ENCODE measurements at places on chromosomes 1 and 21.

DNA sequence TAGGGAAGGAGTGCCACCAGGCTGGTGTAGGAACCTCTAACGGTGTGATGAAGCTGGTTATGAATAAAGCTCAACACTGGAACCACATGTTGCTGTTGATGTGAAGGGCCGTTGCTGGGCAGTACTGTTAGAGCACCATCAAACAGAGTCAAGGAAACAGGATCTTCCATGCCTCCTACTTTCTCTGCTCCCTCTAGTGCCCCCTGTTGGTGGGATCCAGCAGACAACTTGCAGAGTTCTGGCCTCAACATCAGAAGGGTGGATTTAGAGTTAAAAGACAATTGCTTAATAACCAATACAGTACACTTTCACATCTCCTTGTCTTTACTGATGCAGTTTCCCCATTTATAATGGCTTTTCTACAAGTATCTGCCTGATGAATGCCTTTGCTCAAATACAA is 336.4 kb downstream of the NTNG1 start:
- DNase-seq, result peak; percentile 9

- DNase-seq, result peak; percentile 89
These were observed 6.0 kb downstream of the DYNLT5 start for GRCh38 chr1:66758241-66758755.

- no peak for DNase-seq
These were observed 212.4 kb downstream of the GPATCH2 start for GRCh38 chr1:217418269-217419193.

DNA sequence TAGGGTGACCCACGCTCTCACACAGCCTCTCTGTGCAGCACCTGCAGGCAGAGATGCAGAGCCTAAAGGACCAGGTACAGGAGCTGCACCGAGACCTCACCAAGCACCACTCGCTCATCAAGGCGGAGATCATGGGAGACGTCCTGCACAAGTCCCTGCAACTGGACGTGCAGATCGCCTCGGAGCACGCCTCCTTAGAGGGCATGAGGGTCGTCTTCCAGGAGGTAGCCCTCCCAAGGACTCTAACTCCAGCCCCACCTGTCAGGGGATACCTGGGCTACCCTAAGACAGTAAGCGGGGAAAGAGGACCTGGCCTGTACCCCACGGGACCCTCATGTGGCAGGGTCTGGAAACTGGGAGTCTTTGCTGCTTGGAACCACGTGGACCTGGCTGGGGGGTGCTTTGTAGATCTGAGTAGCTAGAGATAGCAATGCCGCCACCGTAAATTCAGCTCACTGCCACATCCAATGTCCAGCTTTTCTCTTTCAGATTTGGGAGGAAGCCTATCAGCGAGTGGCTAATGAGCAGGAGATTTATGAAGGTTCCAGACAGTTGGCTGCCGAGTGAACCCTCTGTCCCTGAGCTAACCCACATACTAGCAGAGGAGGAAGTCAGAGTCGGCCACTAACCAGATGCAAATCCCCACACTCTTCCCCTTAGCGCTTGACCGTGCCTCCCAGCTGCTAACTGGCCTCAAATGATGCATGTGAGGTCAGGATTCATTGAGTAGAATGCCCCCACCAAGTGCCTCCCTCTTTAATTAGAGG is 6.5 kb downstream of the RNF207 start:
- no peak for DNase-seq

DNA sequence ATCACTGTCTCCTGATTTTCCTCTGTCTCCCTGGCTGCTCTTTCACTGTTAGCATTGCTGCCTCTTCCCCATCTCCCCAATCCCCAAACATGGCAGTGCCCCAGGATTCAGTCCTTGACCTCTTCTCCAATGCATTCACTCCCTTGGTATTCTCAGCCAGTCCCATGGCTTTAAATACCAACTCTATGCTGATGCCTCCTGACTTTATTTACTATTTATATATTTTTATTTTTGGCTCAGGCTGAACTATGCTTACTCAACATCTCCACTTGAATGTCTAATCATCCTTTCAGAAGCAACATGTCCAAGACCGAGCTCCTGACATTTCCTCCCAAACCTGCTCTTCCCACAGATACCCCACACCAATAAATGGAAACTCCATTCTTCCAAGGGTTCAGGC is 26.3 kb downstream of the NMNAT2 start:
- no peak for DNase-seq

DNA sequence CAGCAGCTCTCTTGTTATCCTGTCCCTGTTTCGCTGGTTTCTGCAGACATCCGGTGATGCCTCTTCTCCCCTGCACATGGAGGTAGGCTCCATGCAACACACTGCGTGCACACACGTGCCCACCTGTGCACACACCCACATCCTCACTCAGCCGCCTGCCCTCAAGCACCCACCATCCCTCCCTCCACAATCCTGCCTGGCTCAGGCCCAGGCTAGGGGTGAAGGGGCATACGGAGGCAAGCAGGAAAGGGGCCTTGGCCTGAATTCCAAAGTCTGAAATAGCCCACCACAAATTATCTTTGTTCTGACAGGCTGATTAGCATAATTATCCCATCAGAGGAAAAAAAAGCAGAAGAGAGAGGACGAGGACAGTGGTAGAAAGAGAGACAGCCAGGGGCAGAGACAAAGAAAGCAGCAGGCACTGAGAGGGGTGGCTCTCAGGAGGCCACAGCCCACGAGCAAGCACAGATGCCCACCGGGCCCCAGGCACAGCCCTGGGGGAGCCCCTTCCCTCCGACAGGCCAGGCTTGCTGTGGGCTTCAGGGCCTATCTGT is 73.2 kb downstream of the GRIK3 start:
- no peak for DNase-seq

DNA sequence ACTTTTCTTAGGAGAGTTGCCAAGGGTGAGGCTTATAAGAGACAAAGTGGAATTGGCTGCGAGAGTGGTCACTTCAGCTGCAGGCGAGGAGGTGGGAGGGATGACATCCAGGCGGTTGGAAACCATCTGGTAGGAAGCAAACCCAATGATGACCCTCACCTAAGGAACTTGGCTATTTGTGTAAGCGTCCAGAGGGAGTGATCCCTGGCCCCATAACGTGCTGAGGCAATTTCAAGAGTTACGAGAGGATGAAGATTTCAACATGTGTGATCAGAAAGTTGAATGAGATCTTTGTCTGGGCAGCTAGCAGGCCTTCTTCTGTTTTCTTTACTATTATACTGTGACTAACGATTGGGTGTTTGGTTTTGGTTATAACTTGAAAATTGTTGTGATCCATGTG is 102.7 kb upstream of the VANGL1 start:
- no peak for DNase-seq

- no peak for DNase-seq
These were observed 54.4 kb upstream of the SCMH1 start for GRCh38 chr1:41296506-41296905.

DNA sequence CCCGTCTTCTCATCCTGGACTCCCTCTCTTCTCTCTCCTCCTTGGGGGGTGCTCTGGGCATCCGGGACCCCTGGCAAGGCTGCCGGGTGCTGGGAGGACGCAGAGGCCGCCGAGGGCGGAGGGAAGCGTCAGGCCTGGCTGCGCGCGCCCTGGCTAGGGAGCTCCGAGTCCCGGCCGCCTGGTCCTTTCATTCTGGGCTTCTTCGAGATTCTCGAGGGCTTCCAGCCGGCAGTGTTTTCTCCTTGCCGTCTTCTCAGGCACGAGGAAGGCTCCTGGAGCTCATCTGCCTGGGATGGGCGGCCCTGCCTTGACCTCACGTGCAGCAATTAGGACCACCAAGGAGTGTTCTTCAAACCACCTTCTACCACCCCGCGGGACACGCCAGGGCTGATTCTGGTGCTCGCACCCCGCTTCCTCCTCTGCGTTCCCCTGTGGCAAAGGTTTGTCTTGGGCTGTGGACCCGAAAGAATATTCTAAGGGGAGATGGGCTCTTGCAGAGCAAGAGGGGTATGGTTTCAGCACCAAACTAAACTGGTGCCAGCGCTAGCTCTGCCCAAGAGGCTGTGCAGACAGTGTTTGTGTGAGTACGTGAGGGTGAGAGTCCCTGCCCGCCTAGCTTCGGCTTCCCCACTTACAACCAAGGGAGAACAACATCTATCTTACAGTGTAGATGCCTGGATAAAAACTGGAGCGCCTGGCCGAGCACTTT is 36.5 kb downstream of the PIK3CD start:
- no peak for DNase-seq

DNA sequence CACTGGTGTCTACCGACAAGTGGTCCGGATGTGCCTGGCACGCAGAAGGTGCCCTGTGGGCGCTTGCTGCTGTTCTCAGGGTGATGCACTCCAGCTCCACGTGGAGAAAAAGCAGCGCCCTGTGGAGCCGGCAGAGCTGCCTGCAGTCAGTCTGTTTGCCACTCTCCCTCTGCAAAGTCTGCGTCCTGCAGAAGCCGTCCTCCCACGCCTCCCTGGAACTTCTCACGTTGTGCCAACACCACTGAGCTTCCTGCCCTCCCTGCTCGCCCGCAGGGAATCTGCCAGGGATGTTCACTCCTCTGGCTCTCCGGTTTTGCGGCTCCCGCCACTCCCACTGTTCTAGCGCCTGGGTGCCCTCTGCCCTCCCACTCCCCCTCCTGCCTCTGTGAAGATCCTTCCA is 19.8 kb upstream of the UBXN10 start:
- no peak for DNase-seq

- DNase-seq, result no peak
These were observed 64.3 kb upstream of the ADARB1 start for GRCh38 chr21:45010096-45010495.

GRCh38 chr21:26614251-26614650 is 41.2 kb upstream of the CYYR1 start:
- no peak for DNase-seq

DNA sequence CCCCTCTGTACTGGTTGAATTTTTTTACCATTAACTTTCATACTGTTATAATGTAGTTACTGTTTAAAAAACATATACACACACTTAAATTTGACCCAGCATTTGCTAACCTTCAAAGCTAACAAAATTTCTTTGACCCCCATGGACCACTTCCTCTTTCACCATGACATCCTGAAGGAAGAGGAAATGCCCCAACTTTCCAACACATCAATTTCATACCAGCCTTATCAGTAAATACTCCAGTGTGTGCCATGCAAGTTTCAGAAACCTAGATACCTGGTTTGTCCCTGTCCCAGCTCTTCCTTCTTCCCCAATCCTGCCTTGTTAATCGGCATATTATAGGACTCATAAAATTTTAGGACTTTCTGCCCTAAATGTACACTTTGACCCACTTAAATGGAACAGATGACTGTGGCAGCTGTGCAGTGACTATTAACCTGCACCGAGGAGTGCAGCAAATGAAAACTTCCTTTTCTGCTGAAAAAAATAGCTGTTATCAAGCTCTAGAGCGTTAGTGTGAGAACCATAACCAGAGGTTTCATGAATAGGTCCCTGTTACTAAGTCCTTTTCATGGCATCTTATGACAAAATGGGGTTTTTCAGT is 54.1 kb downstream of the DTL start:
- no peak for DNase-seq

DNA sequence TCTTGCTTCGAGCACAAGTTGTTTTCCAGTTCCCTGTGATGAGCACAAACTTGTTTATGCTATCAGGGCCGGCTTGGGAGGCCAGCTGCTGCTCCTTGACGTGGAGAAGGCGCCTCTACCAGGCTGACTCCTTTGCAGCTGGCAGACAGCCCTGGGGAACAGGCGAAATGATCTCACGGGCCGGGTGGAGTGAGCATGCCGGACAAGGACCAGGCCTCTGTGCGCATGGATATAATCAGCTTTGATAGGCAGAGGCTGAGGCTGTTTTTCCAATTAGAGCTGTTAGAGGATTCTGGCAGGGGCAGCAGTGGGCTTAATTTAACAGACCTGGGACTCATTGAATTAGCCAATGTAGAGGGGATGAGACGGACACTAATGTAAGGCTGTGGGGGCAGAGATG is 38.9 kb downstream of the FAM163A start:
- DNase-seq, result no peak

GRCh38 chr21:31545036-31545435 is 114.5 kb upstream of the SOD1 start:
- DNase-seq, result no peak

GRCh38 chr1:169102567-169102966 is 3.9 kb upstream of the ATP1B1 start:
- no peak for DNase-seq

DNA sequence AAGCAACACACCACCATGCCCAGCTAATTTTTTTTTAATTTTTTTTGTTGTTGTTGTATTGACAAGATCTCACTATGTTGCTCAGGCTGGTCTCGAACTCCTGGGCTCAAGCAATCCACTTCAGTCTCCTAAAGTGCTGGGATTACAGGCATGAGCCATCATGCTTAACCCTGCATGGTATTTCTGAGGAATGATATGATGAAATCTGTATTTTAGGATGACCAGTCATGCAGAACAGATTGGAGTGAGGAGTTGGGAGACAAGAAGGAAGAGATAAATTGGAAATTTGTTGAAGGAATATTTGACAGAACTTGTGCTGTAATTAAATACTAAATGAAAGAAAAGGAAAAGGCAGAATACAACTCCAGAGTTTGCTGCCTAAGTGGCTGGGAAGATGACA is 4.7 kb upstream of the NDUFS5 start:
- DNase-seq, result no peak

DNA sequence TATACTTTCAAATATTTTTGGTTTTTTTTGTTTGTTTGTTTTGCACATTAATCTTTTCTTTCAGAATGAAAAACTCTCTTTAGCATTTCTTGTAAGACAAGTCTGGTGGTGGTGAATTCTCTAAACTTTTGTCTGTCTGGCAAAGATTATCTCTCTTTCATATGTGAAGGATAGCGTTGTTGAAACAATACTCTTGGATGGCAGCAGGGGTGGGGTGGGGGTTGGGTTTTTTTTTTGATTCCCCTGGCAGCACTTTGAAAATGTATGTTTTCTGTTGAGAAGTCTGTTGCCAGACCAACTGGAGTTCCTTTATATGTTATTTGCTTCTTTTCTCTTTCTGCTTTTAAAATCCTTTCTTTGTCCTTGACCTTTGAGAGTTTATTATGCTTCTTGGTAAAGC is 160.2 kb downstream of the VAV3 start:
- peak; percentile 36 for DNase-seq

DNA sequence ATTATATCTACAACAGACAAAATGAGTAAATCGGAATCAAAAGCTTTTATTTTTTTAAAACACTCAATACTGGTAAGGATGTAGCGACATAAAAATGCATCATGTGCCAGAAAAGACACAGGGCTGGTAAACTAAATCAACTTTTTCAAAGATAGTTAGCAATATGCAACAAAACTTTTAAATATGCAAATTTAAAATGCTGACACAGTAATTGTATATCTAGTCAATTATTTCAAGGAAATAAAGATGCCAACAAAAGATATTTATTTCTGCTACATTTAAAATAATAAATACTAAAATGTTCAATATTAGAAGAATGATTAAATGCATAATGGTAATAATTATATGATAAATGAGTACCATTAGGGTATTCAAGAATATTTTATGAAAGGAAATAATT is 295.1 kb downstream of the SMYD3 start:
- no peak for DNase-seq

DNA sequence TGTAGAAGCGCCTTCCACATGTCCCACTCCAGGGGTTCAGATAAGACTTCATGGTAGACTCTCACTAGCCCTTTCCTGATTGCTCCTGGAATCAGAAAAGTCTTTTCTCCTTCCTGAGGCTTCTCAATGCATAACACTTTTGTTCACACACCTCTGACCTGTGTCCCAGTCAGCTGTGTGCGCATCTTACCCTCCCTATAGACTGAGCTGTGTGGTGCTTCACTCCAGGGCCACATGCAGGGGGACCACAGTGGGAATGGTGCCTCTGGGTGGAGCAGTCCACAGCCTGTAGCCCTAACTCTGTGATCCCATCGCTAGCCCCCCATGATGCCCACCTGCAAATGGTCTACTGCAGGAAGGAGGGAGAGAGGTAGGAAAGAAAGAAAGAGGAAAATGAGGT is 84.0 kb upstream of the TLR5 start:
- no peak for DNase-seq

Measured in hematopoietic multipotent progenitor cell treated with erythropoietin and hydrocortisone succinate and interleukin-3 and kit ligand, for 8 days (in vitro differentiated cells).